ENCODE measurements at places on chromosomes 6 and 20.

GRCh38 chr6:21026576-21027273, 492.5 kb downstream of the CDKAL1 start:
- no peak for DNase-seq

GRCh38 chr6:42911171-42912021, 4.5 kb upstream of the PTCRA start:
- DNase-seq: no peak

DNA sequence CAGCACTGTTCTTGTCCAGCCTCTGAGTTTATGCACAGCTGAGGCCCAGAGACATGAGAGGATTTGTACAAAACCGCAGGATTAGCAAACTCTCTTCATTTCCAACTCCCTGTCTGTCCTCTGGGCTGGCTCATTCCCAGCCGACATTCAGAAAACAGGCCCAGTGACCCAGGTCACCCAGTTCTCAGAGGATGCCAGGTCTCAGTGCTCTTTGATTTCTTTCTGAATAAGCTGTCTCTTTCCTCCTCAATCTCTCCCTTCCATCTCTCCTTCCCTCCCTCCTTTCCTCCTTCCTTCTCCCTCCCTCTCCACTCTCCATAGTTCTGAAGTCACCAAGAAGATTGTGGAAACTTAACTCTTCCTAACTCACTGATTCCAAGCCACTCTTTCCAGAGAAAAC, 372.7 kb upstream of the SULF2 start:
- no peak for DNase-seq

DNA sequence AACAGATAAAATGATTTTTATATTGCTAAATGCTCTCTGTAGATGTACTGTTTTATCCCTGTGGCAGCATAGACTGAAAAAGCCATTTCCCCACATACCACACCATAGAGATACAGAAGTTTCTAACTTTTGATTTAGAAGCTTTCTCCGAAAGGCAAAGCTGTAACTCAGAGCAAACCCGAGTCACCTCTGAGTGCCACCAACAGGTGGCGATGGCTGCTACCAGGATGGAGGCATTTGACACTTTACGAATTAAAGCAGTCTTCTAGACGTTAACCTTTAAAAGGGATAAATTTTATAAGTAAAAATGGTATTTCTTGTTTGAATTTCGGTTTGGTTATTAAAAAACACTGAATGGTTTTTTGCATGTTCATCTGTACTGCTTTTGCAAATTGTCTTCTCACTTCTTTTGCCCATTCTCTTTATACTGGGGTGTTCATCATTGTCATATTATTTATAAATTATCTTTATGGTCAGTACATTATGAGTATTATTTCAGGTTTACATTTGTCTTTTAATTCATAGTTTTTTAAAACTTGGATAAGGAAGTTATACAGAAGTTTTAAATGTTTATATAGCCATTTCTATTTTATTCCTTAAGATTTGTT, 201.0 kb upstream of the CEP162 start:
- no peak for DNase-seq

DNA sequence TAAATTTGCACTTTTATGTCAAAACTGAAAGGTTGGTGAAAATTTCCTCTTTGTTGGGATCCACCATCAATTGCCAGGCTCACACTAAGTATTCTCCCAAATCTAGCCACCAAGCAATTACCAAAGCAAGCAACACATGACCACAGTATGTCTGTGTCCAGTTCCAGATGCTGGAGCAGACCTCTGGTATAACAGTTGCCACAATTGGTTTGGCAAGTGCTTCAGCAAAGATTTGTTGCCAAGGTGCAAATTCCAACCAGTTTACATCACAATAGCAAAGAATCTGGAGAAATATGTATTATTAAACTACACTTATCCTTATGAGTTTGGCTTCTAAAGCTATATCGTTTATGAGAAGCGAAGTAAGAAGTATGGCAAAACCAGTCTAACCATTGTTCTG, 6.4 kb downstream of the GTF2H5 start:
- DNase-seq: no peak

DNA sequence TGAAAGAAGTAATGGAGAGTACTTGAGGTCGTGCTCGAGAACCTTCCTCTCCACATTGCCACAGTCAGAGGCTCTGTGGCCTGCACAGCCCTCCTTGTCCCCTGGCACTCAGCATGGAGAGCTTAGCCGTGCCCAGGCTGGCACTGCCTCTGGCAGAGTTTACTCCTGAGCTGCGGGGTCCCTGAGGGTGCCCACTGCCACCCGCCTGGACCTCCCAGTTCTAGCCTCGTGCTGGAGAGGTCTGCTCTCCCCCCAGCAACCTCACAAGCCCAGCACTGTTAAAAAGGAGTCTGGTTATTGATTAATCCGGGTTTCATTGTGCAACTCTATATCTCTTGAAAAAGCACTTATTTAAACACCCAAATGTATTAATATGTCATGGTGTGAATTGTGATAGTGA, 226.8 kb downstream of the TMEM242 start:
- no peak for DNase-seq

GRCh38 chr6:15913573-15913972, 215.3 kb upstream of the MYLIP start:
- DNase-seq: no peak

DNA sequence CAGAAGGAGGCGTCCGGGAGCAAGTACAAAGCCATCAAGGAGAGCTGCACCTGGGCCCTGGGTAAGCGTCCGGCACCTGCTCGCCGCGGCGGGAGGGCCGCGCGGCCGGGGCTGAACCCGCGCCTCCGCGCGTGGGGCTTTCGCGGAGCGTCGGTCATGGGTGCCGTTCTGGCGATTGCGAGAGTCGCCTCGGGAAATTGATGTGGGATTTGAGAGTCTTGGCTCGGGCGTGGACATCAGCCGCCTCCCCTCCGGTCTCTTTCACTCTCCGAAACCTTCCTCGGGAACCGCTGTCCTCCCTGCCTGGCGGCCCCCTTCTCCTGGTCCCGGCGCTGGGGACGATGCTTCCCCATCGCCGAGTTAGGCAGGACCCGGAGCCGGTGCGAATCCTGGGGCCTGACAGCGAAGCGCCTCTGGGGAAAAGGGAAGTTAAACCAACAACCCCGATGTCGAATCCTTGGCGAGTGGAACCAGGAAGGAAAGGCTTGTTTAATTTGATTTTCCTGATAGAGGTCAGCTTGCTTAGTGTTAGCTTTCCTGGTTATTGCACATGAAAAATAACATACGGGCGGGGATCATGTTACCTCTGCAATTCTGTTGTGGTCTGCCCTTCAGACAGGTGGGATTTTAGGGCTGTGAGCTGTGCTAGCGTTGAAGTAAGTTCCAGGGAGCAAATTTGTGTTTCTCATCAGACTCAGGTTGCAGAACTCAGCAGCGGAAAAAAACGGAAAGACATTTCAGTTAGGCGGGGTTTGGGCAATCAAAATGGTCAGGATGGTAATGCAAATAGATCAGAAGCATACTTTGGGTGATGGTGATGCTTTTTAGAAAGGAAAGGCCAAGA, 594 bp downstream of the ARFGEF3 start:
- no peak for DNase-seq

GRCh38 chr6:128569732-128570679, 49.6 kb upstream of the PTPRK start:
- no peak for DNase-seq

DNA sequence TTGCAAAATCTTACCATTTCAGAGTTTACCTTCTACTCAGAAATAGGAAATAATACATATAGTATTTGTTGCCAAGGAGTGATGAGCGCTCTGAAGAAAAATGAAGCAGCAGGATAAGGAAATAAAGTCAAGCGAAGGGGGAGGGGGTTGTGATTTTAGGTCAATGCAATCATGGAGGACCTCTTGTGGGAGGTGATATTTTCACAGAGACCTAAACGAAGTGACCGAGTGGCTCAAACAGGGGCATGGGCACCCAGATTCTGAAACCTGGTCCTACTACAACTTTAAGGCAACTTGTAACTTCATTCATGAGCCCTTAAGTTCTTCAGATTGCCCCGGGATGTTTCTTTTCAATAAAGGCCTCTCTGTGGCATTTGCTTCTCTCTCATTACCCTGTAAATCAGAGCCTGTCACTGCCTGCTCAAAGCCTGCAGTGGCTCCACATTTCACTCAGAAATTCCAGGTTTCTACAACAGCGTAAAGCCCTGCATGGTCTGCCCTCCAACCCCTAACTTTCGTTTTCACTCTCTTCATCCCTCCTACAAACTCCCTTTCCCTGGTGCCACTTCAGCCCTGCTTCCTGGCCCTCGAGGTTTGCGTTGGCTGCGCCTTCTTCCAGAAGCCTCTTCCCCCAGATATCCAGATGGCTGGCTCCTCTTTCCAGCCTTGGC, 162.7 kb downstream of the TBC1D7 start:
- DNase-seq: no peak

DNA sequence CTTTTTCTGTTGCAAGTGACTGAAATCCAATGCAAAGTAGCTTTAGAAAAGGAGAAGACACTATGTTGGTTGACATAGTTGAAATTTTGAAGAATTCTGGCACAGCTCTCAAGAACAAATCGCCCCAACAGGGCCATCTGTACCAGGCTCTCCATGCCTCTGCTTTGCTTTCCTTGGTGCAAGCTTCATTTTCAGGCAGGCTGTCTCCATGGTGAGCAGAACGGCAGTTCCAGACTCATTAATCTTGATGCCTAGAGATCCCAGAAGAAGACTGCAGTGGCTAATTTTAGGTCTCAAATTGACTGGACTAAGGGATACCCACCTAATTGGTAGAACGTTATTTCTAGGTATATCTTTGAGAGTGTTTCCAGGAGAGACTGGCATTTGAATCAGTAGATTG, 950.7 kb upstream of the FLRT3 start:
- no peak for DNase-seq

DNA sequence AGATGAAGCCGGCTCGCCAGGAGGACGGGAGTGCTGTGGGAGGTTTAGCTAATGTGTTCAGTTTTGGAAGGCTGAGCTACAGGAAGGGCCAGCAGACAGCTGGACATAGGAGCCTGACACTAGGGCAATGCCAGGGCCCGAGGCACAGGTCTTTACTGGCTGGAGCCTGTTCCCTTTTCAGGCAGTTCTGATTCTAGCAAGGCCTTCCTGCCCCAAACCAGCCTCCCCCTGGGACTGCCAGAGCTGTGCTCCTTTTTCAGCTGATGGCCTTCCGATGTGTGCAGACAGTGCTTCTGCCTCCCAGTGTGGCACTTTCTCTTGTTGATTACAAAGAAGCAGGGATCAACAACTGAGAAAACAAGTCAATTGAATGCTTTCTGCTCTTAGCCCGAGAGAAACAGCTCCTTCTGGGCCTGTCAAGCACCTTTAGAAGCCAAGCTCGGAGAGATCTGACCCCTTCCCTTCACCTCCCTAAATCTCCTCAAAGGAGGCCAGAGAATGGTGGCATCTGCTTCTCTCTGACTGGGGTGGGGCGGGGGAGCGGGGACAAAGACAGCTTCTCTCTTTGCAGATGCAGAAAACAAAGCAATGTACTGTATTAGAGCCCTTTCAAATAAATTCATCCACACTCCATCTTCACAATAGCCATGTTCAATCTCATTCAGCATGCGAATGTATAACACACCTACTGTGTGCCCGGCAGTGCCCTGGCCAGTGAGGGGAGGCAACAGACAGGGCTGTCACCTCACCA, 63.2 kb downstream of the RAB44 start:
- DNase-seq: no peak

DNA sequence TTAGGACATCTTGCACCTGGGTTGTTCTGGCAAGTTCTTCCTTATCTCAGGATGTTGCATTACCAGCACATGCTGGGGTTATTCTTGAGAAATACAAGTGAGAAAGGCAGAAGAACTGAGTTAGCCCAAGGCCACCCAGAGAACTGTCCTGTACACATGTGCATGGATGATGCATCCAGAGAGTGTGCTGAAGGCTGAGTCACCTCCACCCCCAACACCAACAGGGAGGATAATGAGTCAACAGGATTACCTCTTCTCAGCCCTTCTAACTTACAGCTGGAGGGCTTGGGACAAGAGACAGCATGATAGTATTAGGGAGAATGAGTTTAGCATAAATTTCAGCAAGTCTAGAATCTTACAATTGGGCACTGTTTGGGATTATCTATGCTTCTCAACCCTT, 8.5 kb downstream of the SCGN start:
- DNase-seq: no peak

- no peak for DNase-seq
These were observed 57.3 kb upstream of the LAMP5 start for GRCh38 chr20:9457136-9457535.

DNA sequence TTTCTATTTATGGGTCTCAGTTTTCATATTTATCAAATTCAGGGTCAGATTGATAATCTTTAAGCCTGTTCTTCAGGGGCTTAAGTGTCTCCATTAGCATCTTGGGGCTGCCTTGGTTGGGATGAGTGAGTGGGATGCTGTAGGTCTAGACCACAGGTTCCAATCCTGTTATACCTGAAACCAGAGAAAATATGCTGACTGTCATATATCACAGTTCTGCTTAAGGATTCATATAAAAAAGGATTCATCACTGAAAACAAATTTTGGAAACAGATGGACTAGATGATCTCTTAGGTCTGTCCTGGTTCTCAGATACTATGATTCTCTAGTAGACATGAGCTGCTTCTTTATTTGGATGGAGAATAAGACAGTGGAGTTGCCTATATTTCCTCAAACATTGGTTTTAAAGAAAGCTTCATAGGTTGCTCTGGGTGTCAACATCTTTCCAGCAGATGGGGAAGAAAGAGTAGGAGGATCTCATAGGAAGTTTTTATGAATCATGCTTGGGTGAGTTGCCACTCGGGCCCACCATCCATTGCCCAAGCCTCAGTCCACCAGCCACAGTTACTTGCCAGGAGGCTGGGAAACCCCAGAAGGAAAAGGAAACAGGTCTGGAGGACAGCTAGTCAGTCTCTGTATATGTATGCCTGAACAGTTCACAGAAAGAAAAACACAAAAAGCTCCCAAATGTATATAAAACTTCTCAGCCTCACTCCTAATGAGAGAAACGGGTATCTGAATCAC, 42.9 kb upstream of the MAP7 start:
- DNase-seq: no peak

DNA sequence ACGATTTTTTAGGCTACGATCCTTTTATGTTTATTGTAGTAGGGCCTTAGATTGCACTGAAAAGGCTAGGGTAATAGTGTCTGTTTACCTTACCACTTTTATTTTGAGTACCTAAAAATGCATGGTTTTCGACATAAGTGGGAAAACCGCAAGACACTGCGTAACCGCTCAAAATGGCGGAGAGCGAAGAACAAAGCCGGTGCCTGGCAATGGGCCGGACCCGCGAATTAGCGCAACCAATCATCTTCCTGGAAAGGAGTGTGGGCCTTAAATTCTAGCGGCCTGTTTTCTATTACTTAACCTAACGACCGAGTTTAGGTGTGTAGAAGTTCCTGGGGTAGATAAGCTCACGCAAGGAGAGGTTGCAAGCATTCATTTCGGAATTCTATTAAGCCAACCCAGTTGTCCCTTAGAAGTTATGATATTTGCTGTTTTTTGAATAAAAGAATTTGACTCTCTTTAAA, 118.0 kb downstream of the HFE start:
- DNase-seq: peak; percentile 65

DNA sequence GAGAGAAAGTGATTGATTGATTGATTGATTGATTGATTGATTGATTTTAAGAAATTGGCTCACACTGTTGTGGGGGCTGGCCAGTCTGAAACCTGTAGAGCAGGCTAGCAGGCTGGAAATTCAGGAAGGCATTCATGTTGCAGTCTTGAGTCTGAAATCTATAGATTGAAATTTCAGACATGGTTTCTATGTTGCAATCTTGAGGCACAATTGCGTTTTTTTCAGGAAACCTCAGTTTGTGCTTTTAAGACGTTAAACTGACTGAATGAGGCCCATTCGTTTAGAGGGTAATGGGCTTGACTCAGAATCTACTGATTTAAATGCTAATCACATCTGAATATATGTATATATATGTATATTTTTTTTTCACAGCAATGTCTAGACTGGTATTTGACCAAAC, 106.3 kb downstream of the STXBP5 start:
- no peak for DNase-seq

Data from stimulated activated CD4-positive, alpha-beta T cell treated with anti-CD3 and anti-CD28 coated beads, Interleukin-2, amount 100 ng/mL, for 48 hours (primary cell).